ENCODE measurements at places on chromosomes 7 and 10. TPM values are rescaled to one million over a fixed set of nuclear protein-coding genes. Genes with fewer than 3 reads are reported as not detected.

LRRC61 gene
- 8.4 TPM for total RNA-seq

ABCB1 gene
- total RNA-seq, result 40.0 TPM

HKDC1 gene
- 0.76 TPM for total RNA-seq

DNA sequence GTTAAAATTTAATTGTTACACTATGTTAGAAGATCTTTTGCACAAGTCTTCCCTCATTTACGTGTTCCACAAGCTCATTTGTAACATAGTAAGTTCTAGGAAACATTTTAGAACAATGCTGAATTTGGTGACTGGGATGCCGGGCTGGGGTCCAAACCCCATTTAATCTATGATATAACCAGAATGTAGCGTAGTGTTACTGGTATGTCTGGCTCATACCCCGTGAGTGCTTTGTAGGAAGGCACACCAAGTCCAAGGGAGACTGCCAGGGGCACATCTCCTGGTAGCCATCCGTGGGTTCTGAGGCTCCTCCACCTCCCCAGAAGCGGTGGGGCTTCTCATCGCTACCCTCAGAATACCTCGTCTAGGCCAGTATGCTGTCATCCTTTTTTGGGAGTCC is 21.3 kb upstream of the TMEM236 start:
- no peak for DNase-seq

DNA sequence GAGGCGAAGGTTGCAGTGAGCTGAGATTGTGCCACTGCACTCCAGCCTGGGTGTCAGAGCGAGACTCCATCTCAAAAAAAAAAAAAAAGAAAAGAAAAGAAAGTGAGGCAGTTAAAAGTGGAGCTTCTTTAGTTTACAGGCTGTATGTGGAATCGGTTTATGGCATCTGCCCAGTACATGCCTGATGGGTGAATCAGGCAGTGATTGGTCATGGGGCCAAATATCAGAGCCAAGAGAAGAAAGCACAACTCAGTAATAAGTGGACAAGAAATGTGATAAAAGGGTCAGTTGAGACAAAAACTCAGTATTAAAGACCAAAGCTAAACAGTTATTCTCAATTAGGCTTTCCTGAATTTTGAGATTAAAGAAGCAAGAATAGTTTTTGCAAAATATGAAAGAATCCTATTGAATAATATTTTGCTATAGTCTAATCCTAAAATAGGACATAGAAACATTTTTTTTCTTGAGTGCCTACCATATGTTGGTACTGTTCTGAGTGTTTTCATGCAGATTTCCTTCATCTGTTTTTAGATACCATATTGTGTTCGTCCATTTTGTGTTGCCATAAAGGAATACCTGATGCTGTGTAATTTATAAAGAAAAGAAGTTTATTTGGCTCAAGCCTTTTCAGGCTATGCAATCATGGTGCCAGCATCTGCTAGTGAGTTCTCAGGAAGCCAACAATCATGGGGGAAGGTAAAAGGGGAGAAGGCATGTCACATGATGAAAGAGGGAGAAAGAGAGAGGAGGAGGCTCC is 14.4 kb downstream of the CDC14C start:
- DNase-seq, result no peak

DNA sequence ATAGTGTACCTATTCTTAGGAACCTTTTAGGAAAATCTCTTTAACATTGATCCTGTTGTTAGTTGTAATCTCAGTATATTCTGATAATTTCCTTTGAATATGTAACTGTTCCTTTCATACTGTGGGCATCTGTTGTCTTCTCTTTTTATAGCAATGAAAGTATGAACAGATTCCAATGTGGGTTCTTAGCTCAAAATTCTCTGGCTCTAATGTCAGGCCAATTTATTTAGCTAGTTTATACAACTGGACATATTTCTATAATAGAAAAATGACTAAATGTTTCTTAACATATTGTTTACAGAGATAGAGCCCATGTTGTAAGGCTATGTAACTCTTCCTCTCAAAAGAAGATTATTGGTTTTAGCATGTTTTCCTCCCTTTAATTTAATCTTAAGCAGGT is 363.2 kb downstream of the AUTS2 start:
- no peak for DNase-seq

GRCh38 chr10:132383751-132384196 is 13.2 kb upstream of the PWWP2B start:
- no peak for DNase-seq

- no peak for DNase-seq
Measured at GRCh38 chr7:30814700-30815387, 43.6 kb downstream of the MINDY4 start.

DNA sequence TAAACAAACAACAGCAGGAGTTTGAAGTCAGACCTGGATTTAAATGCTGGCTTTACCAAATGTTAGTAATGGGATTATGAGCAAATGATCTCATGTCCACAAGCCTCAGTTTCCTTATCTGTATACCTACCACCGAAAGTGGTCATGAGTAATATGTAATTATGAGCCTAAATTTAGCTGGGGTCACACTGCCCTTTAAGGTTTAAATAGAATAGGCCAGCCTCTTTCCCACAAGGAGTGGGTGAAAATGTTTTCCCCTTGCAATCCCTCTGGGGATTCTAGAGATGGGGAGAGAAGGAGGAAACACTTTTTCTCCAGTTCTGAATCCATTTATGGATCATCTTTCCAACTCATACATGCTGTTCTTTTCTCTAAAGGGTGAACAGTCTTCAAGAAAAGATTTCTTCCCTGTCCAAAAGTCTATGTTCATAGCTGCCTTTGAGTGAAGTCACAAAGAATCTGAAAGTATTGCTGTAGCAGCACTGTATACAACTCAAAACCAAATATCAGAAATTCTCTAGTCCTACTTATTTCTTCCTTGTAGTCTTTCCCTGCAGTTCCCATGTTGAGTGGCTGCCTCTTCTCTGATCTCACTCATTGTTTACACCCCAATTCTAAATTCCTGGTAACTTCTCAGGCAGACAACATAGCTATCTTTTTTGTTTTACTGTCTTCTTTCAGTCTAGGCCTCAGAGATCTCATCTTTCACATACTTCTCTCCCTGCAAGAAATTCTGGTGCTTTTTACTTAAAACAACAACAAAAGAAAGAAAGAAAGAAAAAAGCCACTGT is 7.4 kb upstream of the TSPAN12 start:
- no peak for DNase-seq

DNA sequence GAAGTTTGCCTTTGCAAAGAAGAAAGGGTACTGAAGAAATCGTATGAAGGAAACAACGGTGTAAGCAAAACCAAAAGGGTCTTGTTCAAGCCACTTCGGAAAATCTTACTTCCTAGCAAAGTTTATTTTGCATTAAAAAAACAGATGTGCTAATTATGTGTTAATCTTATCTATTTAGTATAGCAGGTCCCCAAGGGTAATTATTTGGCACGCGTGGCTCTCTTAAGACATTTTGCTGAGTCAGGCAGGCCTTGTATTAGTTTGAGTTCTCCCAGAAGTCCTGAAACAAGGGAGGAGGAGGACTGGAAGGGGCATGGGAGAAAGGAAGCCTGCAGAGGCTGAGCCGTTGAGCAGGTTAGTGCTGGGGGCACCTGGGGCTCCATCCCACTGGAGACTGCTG is 44.9 kb downstream of the TMEM178B start:
- no peak for DNase-seq

All from CD8-positive, alpha-beta T cell (primary cell).